ENCODE measurements at places on chromosomes 16 and 17.
A peak's percentile ranks its signal among the peaks of the same experiment; 100 is the strongest.

DNA sequence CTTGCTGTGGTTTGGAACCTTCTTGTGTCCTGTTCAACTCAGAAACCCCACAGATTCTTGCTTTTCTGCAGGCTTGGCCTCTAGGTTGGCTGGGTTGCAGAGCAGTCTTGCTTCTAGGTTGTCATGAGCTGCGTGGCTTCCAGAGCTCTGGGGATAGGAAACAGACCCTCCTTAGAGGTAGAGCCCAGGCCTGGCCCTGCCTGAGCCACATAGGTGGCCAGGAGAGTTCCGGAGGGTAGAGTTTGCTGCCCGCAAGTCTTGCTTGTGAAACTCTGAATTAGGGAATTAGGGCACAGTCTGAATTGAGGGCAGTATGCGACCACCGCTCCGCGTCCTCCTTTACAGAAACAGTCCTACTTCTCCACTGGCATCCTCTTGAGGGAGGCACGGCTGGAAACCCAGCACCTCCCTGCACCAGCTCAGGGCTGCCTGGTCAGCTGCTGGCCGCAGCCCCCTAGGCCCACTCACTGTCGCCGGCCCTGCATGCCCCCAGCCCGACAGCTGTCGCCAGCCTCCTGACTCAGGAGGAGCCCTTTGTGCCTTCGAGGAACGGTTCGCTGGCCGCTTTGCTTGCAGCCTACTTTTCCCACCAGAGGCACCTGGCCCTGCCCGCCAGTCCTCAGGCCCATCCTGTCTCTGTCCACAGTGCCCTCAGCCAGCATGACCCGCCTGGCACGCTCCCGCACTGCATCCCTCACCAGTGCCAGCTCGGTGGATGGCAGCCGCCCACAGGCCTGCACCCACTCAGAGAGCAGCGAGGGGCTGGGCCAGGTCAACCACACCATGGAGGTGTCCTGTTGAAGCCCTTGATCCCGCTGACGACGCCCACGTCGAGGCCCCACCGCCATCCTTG is 4.3 kb upstream of the SETD6 start:
- no peak for DNase-seq

GRCh38 chr17:48970865-48971687 is 2.7 kb upstream of the GIP start:
- no peak for DNase-seq

GRCh38 chr17:40671282-40671681 is 6.3 kb upstream of the KRT222 start:
- DNase-seq: no peak

- DNase-seq: no peak
These were observed 160.6 kb downstream of the IRX3 start for GRCh38 chr16:54125751-54126655.

- no peak for DNase-seq
These were observed 36.8 kb downstream of the SRCIN1 start for GRCh38 chr17:38568845-38569510.

DNA sequence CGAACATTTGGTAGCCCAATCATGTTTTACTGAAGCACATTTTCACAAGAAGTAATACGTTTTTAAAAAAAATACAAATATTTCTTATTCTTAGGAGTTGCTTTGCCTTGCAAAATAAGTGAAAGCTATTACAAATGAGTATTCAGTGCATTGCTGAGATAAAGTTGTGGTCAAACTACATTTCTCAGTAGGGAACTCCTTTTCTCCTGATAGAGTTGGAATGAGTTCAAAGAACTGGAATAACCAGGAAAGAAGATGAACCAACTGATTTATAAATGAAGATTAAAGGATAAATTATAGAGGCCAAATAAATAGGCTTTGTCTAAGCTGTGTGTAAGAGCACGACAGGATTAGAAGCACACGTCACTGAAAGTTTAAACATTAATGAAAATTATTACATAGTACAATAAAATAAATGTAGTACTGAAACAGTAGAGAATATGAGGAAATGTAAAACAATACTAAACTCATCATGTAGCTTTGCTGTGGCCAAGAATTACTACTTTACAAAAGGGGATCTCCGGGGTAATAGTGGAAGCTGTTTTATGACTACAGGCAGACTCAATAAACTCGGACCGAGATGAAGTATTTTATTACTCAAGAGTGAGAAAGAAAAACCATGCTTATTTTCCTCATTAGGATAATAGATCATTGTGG is 73.6 kb downstream of the KCNJ2 start:
- no peak for DNase-seq

DNA sequence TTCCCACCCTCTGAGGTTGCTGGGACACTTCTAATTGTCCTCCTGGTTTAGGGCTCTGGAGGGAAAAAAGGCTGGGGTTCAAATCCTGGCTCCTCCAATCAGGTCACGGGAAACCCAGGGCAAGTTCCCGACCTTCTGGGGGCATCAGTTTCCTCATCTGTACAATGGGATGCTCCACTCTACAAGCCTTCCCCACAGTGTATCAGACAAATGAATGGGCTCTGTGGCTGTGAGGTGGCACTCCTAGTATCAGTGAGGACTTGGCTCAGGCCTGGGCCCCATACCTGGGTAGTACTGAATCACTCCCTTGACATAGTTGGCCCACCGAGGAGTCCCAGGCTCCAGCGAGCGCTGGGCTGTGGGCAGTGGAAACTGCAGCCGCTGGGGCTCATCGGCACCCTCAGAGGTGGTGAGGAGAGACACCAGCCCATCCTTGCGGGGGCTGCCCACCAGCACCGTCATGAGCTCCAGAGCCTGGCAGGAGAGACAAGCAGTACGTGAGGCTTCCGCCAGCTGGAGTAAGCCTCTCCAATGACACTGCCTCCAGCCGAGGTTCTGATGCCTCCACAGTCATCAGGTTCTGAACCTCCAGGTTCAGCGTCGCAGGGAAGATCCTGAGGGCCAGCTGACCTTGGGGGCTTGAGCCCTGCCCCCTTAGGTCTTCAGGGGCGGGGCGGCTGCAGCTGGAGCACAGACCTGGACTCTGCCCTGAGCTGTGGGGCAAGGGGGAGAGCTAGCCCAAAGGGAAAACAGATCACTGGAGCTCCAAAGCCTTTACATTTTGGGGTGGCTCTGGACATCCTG is 1.2 kb downstream of the GALK1 start:
- no peak for DNase-seq

- DNase-seq: no peak
These were observed 595.8 kb upstream of the EEF2KMT start for GRCh38 chr16:5693426-5693825.

- no peak for DNase-seq
These were observed 15.2 kb downstream of the ALOX12B start for GRCh38 chr17:8072341-8072728.

DNA sequence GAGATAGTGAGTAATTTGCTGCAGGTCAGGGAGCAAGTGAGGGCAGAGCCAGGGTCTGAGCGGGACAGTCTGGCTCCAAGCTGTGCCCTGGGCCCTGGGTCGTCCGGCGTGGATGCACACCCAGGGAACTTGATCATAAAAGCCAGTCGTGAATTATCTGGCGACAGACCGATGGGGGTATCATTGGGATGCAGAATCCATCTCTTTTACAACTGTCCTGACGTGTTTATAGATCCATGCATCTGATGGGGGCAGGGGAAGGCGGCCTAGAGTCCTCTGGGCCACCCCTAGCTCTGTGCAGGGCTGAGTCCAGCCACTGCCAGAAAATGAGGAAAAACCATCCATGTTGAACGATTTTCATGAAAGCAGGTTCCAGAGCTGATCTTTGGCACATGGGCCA is 332.8 kb downstream of the C16orf95 start:
- DNase-seq: no peak

DNA sequence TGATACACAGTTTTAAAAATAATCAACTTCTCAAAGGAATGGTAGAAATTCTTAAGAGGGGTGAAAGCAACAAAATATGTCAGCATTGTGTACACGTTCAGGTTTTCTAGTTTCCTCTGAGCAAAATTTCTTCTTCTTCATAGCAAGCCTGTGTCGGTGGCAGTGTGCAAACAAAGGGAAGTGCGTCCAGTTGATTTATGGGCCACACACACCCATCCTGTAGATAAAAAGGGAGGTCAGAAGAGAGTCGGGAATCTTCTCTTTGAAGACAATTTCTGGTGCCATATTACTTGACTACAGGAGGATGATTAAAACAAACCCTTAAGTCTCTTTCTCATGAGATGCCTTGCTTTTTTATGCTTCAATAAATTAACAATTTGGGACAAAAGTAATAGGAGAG is 484.1 kb upstream of the SALL1 start:
- DNase-seq: no peak

GRCh38 chr16:56424791-56425438 is 430 bp downstream of the AMFR start:
- DNase-seq: peak; percentile 14

DNA sequence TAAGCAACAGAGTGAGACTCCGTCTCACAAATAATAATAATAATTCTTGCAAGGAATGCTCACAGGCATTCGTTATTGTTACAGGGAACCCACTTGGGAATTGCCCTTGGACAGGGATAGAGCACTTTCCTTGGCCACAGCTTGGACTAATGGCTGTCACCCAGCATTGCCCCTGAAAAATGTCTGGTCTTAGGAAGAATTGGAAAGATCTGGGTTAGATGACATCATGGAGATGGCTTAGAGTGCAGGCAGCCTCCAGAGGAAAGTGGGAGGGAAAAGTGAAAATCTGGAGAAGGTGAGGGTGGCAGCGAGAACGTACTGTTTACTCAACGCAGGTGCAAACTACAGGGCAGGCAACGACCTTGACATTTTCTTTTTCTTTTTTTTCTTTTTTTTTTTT is 59.3 kb upstream of the MRTFB start:
- no peak for DNase-seq

DNA sequence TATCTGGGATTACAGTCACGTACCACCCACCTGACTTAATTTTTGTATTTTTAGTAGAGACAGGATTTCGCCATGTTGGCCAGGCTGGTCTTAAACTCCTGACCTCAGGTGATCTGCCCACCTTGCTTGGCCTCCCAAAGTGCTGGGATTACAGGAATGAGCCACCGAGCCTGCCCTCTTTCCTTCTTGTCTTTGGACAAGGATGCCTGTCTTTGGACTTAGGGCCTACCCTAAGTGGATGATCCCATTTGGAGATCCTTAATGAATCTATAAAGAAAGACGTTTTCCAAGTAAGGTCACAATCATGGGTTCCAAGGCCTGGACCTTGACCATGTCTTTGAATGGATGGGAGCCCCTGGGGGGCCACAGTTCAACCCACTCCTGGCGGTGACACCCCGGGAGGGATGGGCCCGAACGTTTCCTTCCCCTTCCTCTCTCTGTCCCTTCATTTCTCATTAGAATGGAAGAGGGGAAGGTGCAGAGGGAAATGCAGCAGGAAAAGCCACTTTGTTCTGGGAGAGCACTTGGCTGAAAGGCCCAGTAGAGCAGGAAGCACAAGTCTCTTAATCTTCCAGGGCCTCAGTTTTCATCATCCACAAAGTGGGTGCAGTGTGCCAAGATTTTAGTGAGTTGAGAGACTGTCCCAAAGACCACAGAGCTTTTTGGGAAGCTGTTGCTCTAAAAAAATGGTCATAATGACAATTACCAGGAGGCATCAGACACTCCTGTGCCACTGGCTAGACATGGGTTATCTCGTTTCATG is 353.3 kb downstream of the SEC14L1 start:
- DNase-seq: no peak

- DNase-seq: no peak
These were observed at the start of gene YBX2 for GRCh38 chr17:7294614-7295153. TSS of gene YBX2 (minus strand) at chr17:7294639. CDS start at chr17:7294500, 139 bp downstream.

GRCh38 chr16:7366041-7366440 is 33.4 kb downstream of the RBFOX1 start:
- no peak for DNase-seq

DNA sequence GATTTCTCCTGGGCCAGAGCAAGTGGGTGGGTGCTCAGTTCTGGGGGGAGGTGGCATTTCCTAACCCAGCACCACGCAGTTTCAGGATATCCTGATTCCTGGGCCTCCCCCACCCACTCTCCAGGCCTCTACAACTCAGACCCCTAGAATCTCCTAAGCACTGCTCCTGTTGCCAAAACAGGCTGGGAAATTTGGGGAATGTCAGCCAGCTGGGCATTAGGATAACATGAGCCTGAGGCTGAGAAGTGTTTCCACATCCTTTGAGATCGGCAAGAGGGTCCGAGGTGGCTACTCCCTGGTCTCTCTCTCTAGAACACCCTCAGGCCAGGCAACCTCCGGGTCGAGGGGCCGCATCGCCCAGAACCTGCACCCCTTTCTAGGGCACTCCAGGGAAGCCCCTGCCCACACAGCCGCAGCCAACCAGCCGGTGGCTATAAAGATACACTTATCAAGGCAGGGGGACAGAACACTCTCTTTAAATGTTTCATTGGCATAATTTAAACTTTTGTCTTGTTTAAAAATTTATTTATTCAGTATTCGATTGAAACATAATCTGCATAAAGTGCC is 23.6 kb downstream of the TBC1D16 start:
- no peak for DNase-seq

GRCh38 chr16:73878611-73879010 is 418.0 kb upstream of the PSMD7 start:
- DNase-seq: no peak

GRCh38 chr16:1534021-1535020 is 855 bp downstream of the TMEM204 start:
- DNase-seq: no peak

GRCh38 chr16:49834531-49835151 is 21.3 kb downstream of the ZNF423 start:
- no peak for DNase-seq

DNA sequence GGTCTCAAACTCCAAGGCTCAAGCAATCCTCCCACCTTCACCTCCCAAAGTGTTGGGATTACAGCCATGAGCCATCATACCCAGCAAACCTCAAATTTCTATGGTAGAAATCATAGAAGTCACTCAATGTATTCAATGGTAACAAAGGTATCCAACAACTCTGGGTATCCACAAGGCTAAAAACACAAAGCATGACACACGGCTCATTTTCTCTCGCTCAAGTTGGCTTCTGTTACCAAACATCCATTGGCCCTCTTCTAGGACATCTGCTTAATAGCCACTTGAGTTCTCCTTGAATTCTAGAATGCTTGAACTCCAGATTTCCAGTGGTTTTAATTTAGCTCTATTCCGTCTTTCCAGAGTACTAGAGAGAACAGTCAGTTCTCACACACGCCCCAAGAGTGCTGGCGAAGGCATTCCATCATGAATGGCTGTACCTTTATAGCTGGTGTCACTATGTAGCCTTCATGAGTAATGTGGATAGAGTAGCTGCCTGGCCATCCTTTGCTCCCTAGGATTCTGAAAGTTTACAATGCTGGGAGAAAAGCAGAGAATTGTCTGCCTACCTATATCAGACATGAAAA is 42.6 kb downstream of the SPAG9 start:
- DNase-seq: no peak

GRCh38 chr16:77211880-77212740 is 12.9 kb downstream of the SYCE1L start:
- peak; percentile 42 for DNase-seq

DNA sequence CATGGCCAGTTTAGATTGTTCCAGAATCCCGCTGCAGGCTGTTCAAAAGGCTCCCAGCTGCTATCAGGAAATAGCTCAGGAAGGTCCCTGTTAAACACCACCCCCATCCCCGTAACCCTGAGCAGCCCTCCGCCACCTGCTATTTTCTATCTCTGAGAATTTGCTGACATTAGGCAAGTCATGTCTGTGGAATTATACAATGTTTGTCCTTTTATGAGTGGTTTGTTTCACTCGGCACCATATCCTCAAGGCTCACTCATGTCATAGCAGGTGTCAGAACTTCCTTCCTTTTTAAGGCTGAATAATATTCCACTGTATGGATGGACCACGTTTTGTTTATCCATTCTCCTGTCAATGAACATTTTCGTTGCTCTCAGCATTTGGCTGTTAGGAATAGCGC is 164.3 kb upstream of the FOXF1 start:
- DNase-seq: no peak
